ENCODE measurements at places on chromosomes 3 and 15.
A peak's percentile ranks its signal among the peaks of the same experiment; 100 is the strongest.

DNA sequence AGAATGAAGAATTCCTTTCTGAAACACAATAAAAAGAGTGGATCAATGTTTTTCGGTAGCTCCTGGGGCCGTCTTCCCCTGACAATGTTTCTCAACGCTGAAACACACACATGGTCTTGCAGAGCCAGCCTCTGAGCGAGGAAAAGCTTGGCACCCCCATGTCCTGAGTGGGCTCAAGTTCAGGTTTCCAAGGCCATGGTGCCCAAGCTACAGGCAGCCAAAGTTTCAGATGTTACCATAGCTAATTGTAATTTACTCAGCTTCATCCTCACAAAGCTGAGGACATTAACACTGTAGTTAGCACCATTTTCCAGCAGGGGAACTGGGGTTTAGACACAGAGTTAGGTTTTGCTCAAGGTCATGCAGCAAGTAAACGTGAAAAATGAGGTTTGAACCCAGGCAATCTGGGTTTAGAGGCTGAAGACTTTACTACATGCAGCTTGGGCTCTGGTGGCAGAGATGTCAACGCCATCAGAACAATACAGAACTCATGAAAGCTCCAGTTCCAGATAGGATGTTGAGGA lies 199.1 kb downstream of the TJP1 start:
- no peak for DNase-seq

GRCh38 chr3:117526470-117527079 lies 817.0 kb downstream of the TUSC7 start:
- DNase-seq: no peak

GRCh38 chr3:36796881-36797280 lies 32.5 kb upstream of the DCLK3 start:
- DNase-seq: no peak

DNA sequence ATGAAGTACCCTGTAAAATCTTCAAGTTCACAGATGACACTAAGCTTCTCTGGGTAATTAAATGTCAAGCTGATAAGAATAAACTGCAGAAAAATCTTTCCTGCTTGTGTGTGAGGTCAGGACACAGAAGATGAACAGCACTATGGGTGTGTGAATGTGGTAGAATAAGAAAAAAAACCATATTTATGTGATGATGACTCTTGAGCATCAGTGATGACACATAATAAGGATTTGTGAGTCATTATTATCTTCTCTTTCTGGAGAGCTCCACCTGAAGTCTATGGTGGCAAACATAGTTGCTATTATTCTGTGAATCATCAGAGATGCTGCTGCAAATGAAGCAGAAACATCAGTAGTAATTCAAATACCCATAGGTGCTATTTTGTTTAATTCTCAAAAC lies 422.4 kb downstream of the DIPK2A start:
- no peak for DNase-seq

GRCh38 chr3:31166249-31166885 lies 271.9 kb upstream of the GADL1 start:
- DNase-seq: peak; percentile 66

GRCh38 chr3:76352511-76353284 lies 567.3 kb upstream of the ZNF717 start:
- DNase-seq: no peak

DNA sequence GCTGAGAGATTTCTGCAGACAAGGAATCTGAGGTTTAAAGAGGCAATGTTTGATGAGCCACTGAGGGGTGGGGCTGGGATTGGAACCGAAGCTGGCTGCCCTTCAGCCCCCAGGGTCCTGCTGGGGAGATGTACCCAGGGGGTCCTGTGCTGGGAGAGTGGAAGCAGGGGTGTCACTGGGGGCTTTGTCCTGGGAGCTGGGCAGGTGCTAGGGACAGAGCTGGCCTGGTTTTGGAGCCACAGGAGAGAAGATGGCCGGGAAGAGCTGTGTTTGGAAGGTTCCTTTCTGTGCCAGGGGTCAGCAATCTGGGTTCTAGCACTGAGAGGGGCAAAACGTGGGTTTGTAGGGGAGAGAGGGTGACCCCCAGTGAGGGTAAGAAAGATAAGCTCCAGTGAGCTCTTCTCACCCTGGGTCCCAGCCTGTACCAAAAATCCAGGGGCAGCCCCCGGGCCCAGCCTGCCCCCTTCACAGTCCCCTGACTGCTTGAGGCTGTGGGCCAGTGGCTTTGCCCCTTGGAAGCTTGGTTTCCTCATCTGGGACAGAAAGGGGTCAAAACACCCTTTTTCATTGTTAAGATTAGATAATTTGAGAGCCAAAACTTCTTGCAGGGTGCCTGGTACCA lies 69.6 kb downstream of the SMAD3 start:
- no peak for DNase-seq

GRCh38 chr3:145807990-145808389 lies 353.0 kb downstream of the PLOD2 start:
- no peak for DNase-seq

DNA sequence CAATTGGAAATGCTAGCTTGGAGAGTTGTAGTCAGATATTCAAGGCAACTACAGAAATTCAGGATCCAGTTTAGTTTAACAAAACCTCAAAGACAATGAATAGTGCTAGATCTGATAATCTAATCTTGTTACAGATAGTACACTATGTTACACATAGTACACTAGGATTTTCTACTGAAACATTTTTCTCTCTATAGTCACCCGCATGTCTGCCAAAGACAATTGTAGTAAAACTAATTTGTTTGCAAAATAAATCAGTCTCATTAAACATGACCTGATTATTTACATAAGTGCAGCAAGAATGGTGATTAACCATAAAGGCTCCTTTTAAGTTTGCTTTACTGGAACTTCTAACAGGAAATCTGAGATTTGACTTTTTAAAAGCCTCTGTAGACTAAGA lies 52.0 kb downstream of the ILDR1 start:
- no peak for DNase-seq

- DNase-seq: no peak
Observed at GRCh38 chr3:127484601-127485388, 105.7 kb downstream of the TPRA1 start.
